Activated CD4-positive, alpha-beta T cell treated with anti-CD3 and anti-CD28 coated beads, Interleukin-10, Interleukin-2, amounts not matched to agents 100 ng/mL and 50 ng/mL, durations not matched to agents 16 hours and 8 hours (primary cell): ENCODE measurements at places on chromosomes 7 and 10.
A peak's percentile ranks its signal among the peaks of the same experiment; 100 is the strongest.

DNA sequence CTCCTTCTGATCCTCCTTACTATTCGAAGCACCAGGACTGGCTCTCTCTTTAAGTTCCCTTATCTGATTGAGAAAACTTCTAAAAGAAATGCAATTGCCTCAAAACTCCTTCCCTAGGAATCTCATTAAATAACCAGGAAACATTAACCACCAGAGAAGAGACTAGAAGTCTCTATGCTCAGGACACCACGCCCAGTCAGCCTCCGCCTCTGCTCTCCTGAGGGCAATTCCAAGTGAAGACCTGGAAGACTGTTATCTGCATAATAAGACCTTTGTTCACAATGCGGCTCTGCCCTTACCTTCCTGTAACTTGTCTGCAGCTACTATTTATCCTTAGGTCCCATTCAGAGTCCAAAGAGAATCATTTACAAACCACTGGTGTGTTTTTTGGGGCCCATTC lies 78.8 kb downstream of the ELMO1 start:
- no peak for DNase-seq

- DNase-seq, result no peak
Measured at GRCh38 chr10:11387551-11388222, 223.8 kb downstream of the USP6NL start.

DNA sequence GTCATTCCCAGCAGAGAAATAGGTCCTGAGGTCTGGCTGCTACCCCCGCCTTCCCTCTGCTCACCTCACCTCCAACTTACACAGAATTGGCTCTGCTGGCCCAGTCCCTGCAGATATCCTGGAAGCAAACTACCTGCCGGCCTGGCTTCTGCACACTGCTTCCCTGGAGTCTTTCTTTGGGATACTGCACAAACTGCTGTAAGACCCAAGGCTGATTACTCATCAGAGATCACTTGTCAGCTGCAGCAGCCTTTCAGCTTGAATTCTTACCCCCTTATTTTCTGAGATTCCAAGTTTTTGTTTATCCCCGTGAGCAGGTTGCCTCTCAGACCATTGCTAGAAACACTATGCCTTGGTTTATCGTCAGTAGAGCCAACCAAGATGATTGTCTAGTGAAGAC lies 426.4 kb downstream of the PHTF2 start:
- DNase-seq, result no peak

- DNase-seq, result peak; percentile 63
Measured at GRCh38 chr10:59885430-59886134, 20.8 kb downstream of the CCDC6 start.

- no peak for DNase-seq
Measured at GRCh38 chr10:108561649-108562048, 1361.7 kb downstream of the XPNPEP1 start.

DNA sequence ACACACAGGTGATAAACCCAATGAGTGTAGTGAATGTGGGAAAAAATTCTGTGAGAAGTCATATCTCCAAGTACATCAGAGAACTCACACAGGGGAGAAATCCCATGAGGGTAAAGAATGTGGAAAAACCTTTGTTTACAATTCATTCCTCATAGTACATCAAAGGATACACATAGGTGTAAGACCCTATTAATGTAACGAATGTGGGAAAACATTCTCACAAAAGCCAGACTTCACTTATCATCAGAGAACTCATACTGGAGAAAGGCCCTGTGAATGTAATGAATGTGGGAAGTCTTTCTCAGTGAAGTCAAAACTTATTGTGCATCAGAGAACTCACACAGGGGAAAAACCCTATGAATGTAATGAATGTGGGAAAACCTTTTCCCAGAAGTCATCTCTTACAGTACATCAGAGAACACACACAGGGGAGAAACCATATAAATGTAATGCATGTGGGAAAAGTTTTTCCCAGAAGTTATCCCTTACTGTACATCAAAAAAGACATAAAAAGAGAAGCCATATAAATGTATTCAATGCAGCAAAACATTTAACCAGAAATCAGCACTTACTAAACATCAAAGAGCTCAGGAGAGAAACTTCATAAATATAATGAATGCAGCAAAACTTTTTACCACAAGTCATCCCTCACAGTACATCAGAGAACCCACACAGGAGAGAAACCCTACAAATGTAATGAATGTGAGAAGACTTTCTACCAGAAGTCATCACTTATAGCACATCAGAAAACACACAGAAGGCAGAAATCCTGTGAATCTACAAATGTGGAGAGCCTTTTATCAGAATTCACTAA lies 49.8 kb downstream of the ZNF239 start:
- DNase-seq, result no peak

DNA sequence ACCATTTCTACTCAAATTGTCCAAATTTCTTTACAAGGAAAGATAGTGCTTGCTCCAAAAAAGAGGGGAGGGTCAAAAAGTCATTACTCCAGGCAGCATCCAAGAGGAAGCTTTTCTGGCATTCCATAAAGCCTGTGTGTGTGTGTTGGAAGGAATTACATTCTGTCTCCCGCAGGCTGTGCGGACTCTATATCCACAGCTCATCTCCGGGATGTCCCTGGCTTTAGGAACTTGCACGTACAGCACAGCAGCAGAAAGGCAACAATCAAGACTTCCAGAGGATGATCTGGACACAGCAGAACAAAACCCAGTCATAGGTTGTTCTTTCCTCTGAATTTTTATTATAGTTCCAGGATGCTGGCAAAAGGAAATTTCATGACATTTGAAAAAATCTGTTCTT lies 94.8 kb downstream of the ITIH5 start:
- DNase-seq, result no peak

DNA sequence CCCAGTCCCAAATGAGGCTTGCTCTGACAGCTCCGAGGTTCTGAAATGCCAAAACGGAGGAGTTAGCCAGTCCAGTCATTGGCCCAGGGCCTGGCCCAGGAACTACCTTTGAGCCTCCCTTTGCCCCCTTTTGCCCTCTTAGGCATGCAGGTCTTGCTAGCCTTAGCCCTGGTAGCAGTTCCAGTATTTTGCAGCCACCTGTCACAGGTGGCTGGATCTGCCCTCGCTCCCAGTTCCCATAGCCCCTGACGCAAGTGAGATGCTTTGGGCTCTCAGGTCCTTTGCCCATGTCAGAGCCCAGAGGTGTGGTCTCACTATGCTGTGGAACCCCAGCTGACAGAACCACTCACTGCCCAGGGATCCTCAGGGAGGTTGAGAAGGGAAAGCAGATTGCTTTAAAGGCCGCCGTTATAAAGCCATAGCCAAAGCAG lies 42.0 kb downstream of the GPRIN2 start:
- no peak for DNase-seq
